ENCODE measurements at places on chromosomes 5 and 9.

- DNase-seq: no peak
Observed at GRCh38 chr9:92645041-92645440, 24.9 kb downstream of the IPPK start.

GRCh38 chr5:87347272-87347671 lies 65.5 kb downstream of the CCNH start:
- no peak for DNase-seq

DNA sequence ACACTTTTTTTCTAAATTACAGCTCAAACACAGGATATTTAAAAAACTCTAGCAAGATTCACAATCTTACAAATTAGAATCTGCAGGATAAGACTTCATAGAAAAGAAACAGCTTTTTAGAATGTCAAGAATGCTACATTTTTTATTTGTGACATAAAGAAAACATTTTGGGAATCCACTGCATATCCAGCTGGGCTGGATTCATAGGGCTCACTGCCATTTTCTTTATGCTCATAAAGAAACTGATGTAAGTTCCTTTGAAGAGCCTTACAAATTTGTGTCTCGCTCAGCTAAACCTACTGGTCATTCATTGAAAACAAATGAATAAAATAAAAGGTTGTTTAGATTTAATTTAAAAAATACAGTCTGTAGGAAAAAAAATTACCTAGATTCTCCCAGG lies 332.3 kb downstream of the TRPM3 start:
- no peak for DNase-seq

DNA sequence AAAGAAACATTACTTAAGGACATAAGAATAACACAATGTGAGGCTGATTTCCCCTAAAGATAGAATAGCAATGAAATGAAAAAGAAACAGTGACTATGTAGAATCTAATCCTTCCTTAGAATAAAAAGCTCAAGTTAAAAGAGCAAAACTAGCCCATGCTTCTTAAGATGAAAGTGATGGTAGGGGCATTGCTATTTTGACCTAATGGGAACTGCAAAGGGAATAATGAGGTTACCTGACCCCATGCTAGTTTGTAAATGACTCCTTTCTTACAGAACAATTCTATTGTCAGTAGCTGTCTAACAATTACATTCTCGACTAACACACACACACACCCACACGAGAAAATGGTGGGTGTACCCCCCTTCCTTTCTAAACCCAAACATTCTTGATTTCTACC lies 575.8 kb downstream of the CSNK1G3 start:
- DNase-seq: no peak

DNA sequence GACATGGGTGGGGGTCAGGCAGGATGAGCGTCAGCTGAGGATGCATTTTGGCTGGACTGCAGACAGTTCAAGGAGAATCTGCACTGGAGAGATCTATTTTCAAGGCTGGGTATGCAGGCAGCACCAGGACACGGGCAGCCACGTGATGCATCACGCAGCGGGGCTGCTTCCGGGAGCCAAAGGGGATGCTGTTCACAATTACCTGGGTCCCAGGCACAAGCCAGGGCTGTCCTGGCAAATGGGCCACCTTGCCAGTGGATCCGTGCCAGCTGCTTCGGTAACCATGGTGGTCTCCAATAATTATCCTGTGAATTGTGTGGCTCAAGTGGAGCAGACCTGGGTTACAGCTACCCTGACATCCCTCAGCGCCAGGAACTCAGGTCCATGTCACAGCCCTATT lies 17.5 kb downstream of the DBH start:
- no peak for DNase-seq

GRCh38 chr5:172002310-172002709 lies 4.1 kb downstream of the FBXW11 start:
- DNase-seq: no peak

DNA sequence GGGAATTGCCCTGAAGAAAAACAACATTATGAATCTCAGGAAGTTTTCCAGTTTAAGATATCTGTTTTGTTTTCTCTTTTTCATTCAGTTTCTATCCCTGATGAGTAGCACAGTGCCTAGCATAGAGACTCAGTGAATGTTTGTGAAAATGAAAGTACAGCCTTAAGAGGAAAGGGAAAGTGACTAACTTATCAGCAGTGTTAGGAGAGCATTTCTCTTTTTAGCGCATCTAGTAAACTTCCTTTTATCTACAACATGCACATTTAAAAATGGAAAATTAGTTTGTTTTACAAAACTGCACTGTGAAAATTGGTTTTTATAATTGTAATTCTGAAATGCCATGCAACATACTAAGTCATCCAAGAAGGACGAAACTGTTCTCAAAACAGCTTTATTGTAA lies 110.8 kb downstream of the SMARCA2 start:
- no peak for DNase-seq

- no peak for DNase-seq
Observed at GRCh38 chr5:10158886-10159285, 90.8 kb downstream of the ATPSCKMT start.

DNA sequence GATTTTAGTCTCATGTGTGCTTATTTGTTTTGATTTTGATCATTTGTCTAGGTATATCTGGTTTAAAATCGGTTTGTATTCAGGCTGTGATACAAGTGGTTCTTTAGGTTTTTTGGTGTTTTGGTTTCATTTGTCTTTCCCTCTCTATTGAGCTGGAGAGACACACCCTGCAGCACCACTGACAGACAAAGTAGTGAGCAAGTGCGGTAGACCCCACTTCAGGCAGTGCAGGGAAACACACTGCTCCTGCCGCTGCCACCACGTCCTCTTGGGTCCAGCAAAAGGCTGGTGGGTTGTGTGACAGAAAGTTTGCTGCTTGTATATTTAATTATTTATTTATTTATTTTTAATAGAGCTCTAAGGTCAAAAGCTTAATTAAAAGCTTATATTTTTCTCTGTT lies 801.0 kb downstream of the NR2F1-AS1 start:
- DNase-seq: no peak
